ENCODE measurements at places on chromosomes 11 and 22. TPM values are rescaled to one million over a fixed set of nuclear protein-coding genes. Genes with fewer than 3 reads are reported as not detected.

TTLL1 gene
- 7.8 TPM for total RNA-seq

DNA sequence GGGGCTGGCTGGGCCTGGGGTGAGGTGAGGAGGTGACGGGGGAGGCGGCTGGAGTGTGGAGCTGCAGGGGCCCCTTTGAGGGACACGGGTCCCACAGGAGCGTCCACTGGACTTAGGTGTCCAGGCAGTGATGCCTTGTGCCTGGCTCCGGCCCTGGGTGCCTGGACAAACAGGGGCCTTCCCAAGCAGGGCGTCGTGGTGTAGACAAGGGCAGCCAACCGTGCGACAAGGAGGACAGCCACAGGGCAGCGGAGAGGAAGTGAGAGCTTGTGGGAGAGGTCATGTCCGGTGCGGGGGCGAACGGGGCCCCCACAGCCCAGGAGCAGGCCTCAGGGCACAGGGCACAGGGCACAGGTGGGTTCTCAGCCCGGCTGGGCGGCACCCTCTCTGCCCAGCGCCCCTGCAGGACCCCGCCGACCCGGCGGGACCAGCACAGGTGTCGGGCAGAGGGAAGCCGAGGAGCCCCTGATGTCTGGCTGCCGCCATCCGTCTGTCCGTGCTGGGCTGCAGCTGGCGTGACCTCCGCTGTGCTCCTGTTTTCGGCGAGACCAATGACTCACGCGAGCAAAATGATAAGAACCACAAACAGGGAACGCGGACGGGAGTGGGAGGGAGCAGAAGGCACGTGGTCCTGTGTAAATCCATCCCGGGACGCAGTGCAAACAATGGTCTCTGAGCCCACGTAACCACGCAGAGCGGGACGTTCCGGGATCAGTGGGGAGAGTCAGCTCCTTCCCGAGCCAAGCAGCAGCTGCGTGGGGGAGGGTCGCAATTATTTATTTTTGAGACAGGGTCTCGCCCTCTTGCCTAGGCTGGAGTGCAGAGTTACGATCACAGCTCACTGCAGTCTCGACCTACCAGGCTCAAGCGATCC lies 49.1 kb upstream of the A4GALT start:
- DNase-seq = peak; percentile 71

DNA sequence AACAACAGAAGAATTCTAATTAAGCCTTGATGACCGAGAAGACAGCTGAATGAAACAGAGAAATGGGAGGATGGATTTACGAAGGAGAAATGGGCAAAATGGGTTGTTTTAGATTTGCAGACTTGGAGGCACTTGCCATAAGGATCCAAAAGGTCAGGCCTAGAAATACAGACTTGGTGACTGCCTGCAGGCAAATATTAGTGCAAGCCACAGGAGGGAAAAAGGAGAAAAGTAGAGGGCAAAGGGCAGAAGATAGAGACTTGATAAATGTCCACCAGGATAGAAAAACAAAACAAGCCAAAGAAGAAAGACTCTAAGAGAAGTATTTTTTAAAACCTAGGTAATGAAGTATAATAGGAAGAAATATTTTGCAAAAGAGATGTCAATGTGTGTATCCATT lies 13.1 kb downstream of the CCDC34 start:
- no peak for DNase-seq

GRCh38 chr22:49657275-49657973 lies 170.2 kb downstream of the BRD1 start:
- peak; percentile 83 for DNase-seq

- DNase-seq = no peak
These were observed 542.0 kb downstream of the FAM181B start for GRCh38 chr11:82191695-82192094.

DNA sequence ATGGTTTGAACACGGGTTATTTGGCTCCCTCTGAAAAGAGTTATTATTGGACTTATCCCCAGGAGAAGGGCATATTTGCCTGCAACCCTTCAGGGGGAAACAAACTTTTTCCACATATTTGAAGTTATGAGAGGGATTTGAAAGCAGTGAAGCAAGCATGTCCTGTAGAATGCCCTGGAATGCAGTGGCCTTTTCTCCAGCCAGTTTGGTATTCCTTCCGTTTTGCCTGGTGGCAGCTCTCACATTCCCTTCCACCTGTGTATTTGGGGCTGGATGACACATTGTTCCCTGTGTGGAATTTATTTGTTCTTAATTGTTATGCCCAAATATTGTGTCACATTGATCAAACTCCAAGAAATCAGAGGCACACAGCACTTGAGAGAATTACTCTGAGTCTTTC lies 59.0 kb downstream of the OSBP2 start:
- no peak for DNase-seq

PKDREJ gene
- total RNA-seq = 0.05 TPM

GRCh38 chr11:18063862-18064434 lies 17.9 kb upstream of the TPH1 start:
- no peak for DNase-seq

DNA sequence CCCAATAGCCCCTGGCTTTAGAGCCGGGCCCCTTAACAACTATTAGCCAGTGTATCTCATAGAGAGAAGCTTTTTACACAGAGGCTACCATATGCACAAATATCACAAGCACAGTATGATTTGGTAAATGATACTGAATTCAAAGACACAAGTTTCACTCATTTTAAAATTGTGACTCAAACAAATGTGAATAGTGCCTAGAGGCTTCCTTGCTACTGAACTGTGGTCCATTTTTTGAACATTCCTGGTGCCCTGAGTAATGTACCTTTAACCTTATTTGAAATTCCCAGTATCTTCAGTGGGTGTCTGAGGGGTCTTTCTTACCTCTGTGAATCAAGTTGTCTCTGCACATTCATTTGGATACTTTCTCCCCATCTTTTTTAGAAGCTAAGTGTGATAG lies 156.2 kb downstream of the MAML2 start:
- DNase-seq = no peak

OSBP2 gene
- 15.1 TPM for total RNA-seq

RIC3 gene
- total RNA-seq = 11.1 TPM

DNA sequence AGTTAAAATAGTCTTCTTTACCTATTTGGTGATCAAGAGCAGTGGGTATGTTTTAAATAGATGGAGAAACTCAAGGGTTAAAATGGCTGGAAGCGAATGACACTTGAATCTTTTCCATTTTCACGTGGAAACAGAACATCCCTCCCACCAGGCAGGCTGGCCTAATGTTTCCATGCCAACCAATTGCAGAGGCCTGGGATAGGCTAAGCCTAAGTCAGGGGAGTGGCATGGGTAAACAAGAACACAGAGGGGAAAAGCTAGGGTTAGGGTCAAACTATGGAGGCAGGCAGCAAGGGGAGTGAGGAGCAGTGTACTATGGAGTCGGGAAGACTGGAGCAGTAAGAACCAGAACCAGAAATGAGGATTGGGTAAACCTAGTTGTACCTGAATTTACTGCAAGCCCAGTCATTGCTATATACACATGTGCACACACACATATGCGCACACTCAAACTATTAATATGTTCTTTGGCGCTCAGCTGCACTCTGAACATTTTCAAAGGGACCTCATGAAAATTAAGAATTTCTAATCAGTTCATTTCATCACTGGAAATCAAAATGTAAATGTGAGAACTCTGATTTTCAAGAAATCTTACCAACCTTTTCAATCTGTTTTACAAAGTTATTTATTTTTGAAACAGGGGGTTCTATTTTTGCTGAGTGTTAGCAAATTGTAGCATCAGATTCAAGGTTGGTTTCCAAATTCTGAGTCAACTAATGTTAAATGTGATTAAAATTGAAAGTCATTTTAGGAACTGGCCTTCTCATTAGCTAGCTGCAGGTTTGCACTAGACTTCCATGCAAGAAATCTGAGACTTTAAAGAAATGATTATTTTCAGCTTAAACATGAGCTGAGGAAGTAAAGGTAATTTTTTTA lies 327.0 kb upstream of the CCDC90B start:
- no peak for DNase-seq

HBG1 gene
- not detected for total RNA-seq

DNA sequence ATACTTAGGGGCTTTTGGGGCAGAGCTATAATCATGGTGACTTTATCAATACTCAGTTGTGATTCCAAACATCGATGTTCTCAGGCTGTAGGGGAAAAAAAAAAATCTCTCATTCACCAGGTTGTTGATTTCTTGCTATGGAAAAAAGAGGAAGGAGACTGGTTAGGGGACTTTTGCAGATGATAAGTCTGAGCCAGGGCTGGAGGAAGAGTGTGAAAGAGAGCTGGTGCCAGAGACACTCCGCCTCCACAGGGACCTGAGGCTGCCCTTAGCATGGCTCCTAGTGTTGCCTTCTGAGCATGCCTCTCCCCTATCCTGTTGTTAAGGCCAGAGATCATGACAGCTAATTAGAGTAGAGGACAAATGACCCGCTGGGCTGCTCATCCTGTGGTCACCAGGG lies 16.9 kb downstream of the UPB1 start:
- DNase-seq = no peak

CDC42BPG gene
- 0.35 TPM for total RNA-seq

RPS13 gene
- 759 TPM for total RNA-seq

KIF18A gene
- total RNA-seq = 0.16 TPM

DNA sequence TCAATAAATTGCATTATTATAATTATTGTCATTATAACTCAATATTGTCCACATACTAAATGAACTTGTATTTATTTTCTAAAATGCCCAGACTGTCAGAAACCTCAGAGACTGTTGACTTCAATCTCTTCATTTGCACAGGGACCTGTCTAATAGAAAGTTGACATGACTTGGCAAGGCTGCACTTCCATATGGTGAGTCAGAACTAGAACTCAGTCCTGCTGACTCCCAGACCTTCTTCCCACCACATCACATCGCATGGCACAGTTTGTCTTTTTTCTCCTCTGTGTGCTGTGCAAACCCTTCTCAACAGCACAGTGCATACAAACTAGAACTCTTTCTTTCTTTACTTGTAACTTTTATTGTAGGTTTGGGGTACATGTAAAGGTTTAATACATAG lies 215.1 kb upstream of the BLID start:
- no peak for DNase-seq

GRCh38 chr22:23057331-23057730 lies 13.0 kb upstream of the GNAZ start:
- no peak for DNase-seq

- DNase-seq = no peak
These were observed 1022.5 kb downstream of the TBC1D22A start for GRCh38 chr22:47784991-47785390.

OR4C3 gene
- total RNA-seq = not detected

GRIA4 gene
- total RNA-seq = not detected

GRCh38 chr22:38567531-38568285 lies 2.3 kb downstream of the DMC1 start:
- DNase-seq = no peak

LRRC32 gene
- 30.3 TPM for total RNA-seq

DNA sequence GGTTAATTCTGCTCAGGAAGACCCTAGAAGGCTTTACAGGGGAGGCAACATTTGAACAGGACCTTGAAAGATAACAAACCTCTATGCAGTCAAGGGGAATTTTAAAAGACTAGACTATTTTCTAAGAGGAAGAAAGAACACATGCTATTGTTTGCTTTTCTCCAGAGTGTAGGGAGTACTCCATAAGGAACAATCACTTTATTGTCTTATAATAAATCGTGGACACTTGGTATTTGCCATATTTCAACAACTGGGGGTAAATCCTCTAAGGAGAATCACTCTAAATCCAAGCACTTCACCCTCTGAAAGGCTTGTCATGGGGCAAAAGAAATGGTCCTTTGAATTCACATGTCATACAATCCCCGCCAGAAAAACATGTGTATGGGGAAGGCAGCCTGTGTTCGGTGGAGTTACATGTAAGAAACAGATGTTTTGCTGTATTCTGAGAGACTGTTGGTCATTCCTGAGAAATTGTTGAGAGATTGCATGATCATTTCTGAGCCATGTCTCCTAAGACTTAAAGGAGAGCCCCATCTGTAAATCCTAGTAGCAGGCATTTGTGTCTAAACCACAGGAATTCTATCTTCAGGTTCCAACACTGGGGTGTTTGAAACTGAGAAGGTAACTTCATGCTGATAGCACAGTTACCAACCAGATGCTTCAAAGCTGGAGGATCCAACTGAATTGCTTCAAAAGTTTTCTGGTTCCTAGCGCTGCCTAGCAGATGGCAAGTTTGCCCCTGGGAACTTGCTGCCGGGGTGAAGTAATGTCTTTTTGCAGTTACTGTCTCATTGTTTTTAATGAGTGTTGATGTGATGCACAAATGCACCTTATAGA lies 66.8 kb downstream of the FZD4 start:
- no peak for DNase-seq

- no peak for DNase-seq
These were observed 131.0 kb upstream of the LDLRAD3 start for GRCh38 chr11:35812828-35813227.

DNA sequence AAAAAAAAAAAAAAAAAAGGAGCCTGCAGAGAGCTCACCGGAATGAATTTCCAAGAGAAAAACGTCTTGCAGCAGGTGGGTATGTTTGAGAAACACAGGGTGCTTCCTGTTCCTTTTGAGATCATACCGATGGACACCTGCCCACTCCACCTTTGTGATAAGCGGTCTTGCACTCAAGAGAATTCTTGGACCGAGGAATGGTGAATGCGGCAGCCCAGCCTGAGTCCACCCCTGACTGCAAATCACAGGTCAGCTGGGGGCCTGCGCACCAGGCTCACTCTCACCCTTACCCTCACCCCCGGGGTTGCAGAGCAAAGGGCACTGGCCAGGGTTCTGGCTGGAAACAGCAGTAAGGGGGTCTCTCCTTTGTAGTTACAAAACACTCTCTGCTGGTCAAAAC lies 16.8 kb upstream of the TEF start:
- DNase-seq = no peak

C11orf24 gene
- 21.8 TPM for total RNA-seq

SEC14L3 gene
- total RNA-seq = not detected

GRCh38 chr11:34637303-34637702 lies 16.4 kb downstream of the EHF start:
- DNase-seq = no peak

CPT1A gene
- 77.1 TPM for total RNA-seq

NPTXR gene
- 16.8 TPM for total RNA-seq

RAB39A gene
- 0.51 TPM for total RNA-seq

- DNase-seq = no peak
These were observed 1071.2 kb downstream of the LRRC4C start for GRCh38 chr11:40388097-40388818.

BCO2 gene
- 151 TPM for total RNA-seq

GRCh38 chr11:64241491-64242374 lies 838 bp downstream of the FKBP2 start:
- DNase-seq = peak; percentile 67

KRTAP5-1 gene
- not detected for total RNA-seq

AQP11 gene
- total RNA-seq = 0.91 TPM

TNRC6B gene
- 37.5 TPM for total RNA-seq

NLRP14 gene
- not detected for total RNA-seq

- DNase-seq = no peak
These were observed 155.5 kb upstream of the OPCML start for GRCh38 chr11:133687781-133688180.

GRCh38 chr11:34490304-34490703 lies 23.3 kb downstream of the ELF5 start:
- DNase-seq = no peak

SCGB1D2 gene
- 3.7 TPM for total RNA-seq

- DNase-seq = no peak
These were observed 189.7 kb upstream of the TMEM45B start for GRCh38 chr11:129625930-129626329.
